ENCODE measurements at places on chromosomes 11 and 22.

DNA sequence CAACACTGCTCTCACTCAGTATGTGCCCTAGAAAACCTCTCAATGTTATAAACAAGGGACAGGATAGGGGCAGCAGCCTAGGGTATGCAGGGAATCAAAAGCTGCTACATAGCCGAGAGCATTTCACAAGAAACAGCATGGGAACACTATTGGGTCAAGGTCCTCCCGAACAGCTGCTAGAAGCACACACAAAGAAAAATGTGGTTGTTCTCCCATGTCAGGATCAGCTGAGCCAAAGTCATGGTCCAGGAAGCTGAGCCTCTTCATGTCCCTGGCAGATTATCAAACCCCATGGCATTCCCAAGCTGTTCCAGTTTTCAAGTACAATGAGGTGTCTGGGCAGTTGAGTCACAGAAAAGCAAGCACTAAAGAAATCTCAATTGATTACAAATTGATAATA is 21.0 kb upstream of the GDPD4 start:
- no peak for DNase-seq

- no peak for DNase-seq
Observed at GRCh38 chr22:39470451-39471291, 13.9 kb downstream of the MGAT3 start.

DNA sequence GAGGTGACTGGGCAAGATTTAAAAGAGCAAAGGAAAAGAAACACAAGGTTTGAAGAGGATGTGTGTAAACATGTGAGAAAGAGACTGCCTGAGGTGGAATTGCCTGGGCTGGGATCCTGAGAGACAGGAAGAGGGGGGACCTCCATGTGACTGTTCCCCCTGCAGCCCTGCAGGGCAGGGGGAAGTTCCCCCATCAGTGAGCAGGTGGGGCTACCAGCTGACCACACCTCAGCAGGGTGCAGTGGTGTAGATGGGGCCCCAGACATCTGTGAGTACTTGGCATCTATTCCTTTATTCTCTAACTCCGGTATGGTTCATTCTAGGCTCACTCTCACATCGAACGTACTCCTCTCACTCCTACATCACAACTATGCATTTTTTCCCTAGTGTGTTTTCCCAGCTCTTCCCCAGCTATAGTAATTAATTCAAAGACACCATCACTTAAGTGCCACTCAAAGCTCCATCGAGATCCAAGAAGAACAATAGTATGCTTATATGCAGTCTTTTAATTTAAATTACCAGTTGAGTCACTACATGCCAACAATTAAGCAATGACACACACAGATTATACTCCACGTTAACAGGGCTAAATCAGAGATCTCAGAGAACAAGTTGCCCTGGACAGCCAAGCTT is 42.7 kb downstream of the LGR4 start:
- no peak for DNase-seq

DNA sequence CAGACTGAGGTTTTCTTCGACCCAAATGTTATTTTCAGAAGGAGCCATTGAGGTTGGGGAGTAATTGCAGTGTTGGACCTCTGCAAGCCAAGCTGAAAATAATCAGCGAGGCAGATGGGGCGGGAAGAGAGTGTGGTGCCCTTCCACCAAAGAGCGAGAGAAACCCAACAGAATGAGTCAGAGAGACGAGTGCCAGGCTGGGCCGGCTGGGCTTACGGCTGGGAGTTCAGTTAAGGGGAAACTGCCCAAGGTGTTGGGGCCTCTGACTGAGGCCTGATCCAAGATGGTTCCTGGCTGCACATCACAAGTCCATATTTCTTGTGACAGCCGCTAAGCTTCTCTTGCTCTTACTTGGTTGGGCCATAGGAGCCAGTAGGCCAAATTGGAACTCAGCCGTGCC is 30.4 kb upstream of the CREB3L1 start:
- DNase-seq, result no peak

DNA sequence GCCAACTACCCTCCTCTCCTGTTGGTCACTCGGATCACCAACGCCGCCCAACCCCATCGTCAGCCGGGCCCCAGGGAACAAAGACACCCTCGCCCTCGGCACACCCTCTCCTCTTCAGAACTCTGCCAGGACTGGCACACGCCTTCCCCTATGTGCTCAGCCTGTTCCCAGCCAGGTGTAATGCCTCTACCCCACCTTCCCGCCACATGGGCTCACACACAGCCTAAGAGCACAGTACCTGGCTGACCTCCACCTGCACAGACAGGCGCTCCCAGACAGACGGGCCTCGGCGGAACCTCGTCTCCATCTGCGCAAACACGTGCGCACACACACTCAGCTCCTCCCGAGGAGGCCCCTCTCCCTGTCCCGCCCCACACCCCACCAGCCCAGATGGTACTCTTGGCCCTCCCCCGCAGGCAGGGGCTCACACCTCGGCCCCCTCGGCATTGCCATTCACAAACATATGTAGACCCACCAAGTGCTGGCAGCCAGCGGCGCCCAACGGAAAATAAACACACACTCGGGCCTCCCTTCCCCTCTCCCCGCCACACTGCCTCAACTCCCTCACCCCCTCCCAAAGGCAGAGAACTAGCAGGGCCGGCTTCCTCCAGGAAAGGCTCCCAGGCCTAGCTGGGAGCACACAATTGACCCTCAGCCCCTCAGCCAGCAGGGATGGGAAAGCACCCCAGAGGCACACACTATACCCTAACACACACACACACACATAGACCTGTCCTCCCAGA is 8.5 kb downstream of the ELFN2 start:
- no peak for DNase-seq

DNA sequence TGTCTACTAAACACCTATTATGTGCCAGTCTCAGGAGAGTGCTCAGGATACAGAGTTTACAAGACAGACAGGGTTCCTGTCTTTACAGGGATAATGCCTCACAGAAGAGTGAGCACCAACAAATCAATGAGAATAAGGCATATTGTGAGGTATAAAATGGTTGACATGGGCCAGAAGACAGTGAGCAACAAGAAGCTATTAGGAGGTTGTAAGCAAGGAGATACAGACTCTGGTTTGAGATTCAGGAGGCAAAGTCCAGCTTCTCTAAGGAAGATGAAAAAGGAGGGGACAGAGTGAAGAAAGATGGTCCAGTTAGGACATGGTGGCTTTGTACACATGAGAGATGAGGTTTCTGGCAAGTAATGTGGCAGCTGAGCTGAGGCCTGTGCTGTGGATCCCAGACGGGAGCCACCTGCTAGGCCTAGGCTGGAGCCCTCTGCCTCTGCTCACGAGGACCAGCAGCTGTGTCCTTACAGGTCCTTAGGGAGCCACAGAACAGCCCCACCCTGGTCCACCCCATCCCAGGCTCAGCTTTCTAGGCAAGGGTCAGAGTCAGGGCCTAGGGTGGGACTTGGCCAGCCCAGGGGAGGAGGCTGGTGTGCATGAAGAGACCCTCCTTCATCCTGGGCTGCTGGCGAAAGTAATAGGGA is 110.5 kb downstream of the ZNF280B start:
- no peak for DNase-seq

DNA sequence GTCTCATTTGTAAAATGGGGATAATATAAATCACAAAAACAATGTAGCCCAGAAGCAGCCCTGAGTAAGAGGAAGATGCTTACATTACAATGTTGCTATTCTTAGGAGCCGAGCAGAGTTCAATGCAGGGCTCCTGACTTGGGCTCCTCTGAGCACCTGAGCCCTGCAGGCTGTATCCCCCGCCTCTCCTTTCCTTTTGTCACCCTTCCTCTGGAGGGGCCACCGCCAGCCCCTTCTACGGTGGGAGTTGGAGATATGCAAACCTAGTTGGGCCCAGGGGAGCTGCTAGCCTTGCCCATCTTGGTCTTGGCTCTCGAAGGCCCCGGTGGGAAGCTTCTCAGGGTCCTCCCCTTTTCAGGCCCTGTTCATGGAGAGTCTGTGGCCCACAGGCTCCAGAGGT is 8.4 kb upstream of the CSNK1E start:
- DNase-seq, result no peak

GRCh38 chr22:21982338-21982965 is at the start of gene TOP3B:
Gene TOP3B, minus strand, starts transcription at chr22:21982787. Its CDS starts 7,078 bp downstream, at chr22:21975709.
- DNase-seq, result peak; percentile 74

GRCh38 chr11:112523477-112523876 is 262.8 kb upstream of the PLET1 start:
- peak; percentile 26 for DNase-seq

GRCh38 chr22:50625568-50626313 is 2.2 kb downstream of the ARSA start:
- no peak for DNase-seq

- no peak for DNase-seq
Observed at GRCh38 chr22:46576556-46577367, 39.3 kb upstream of the CELSR1 start.

GRCh38 chr11:96189351-96189750 is 153.6 kb downstream of the MAML2 start:
- DNase-seq, result no peak

- no peak for DNase-seq
Observed at GRCh38 chr11:34134765-34135164, 29.3 kb downstream of the NAT10 start.

DNA sequence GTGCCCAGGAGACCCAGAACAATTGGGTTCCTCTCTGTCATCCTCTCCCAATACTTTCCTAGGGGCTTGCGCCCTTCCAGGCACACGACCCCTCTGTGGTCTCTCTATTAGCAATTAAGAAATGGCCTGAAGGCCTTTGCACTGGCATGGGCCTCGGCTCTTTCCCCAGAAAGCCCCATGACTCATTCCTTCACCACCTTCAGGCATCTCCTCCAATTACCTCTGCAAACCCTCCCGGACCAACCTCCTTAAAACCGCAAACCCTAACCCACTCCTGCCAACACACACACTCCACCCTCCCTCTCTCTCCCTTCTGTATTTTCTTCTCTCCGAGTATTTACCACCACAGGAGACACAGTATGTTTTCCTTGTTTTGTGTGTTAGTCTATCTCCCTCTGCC is 36.7 kb downstream of the LARGE1 start:
- no peak for DNase-seq

GRCh38 chr22:44927463-44928135 is 82.2 kb downstream of the PHF21B start:
- no peak for DNase-seq

GRCh38 chr11:93969925-93970922 is 50.9 kb upstream of the HEPHL1 start:
- DNase-seq, result no peak

- DNase-seq, result no peak
Observed at GRCh38 chr22:42418811-42419242, 13.4 kb downstream of the NFAM1 start.

DNA sequence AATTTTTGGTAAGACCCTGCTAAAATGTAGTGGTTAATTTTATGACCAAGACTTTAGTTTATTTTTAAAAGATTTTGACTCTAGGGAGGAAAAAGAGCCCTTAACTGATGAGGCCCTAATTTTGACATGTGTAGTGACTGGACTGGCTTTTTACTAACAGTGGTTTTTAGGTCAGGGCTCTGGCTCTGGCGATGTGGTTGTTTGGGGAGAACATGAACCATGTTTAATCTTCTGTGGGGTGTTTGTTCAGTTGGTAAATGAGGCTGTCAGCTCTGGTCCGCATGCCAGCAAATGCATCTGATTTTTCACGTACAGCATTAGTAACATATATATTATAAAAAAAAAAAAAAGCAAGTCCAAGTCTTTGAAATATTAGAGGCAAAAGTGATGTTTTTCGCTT is 104.3 kb downstream of the EXT2 start:
- no peak for DNase-seq

DNA sequence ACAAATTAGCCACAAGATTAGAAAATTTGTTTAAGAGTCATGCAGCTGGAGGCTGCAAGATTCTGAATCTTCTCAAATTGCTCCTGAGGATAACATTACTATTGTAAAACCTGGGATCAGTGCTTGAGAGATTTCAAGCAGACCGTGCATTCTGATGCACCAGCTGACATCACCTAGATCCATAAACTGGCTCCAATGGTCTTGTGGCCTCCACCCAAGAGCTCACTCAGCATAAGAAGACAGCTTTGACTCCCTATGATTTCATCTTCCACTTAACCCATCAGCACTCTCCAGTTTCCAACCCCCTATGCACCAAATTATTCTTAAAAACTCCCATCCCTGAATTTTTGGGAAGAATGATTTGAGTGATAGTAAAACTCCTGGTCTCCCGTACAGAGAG is 1007.9 kb upstream of the TENM4 start:
- DNase-seq, result no peak
